ENCODE measurements at places on chromosomes 7 and 10.

- no peak for DNase-seq
These were observed 873.0 kb downstream of the SORCS3 start for GRCh38 chr10:105514106-105514505.

- DNase-seq = no peak
These were observed 3.3 kb upstream of the CACNA2D1 start for GRCh38 chr7:82446897-82447296.

GRCh38 chr10:101016814-101017213 is 14.1 kb downstream of the PDZD7 start:
- DNase-seq = no peak

- no peak for DNase-seq
These were observed 135.4 kb upstream of the PRPS1L1 start for GRCh38 chr7:18163091-18163490.

- DNase-seq = no peak
These were observed 244.8 kb upstream of the GALNT17 start for GRCh38 chr7:70887186-70887585.

GRCh38 chr10:43027331-43027955 is 49.4 kb upstream of the RET start:
- no peak for DNase-seq

GRCh38 chr10:72220637-72221036 is 4.6 kb upstream of the ASCC1 start:
- no peak for DNase-seq

GRCh38 chr7:17040716-17041115 is 158.9 kb upstream of the AGR3 start:
- no peak for DNase-seq

DNA sequence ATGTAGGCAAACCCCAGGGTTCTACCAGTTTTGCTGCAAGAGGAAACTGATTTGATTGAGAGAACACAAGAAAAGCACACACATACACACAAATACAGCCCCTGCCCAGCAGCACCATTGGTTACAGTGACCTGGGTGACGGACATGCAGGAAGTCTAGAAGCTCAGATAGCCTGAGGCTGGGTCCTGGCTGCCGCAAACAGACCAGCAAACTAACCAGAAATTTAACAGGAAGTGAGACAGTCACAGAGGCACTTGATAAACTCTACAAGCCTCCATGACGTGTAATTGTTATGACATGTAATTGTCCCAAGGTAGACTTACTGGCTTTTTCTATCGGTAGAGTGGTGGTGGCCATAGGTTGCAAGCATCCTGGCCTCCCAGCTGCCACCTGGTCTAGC is 58.9 kb downstream of the PRKAR2B start:
- DNase-seq = peak; percentile 73

DNA sequence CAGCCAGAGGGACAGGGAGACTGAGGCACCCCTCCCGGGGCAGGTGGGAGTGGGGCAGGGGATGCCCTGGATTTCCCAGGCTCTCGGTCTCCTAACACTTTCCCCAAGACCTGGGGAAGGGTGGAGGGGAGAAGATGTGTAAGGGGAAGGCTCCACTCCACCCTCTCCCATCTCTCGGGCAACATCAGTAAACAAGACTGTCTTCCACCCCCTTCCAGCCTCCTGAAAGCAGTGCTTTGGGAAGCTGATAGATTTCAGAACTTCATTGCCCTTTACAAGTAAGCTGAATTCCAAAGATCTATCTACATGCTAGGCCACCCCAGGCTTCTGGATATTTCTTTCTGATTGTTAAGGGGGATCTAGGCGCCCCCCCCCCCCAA is 3.7 kb downstream of the FLNC start:
- no peak for DNase-seq

DNA sequence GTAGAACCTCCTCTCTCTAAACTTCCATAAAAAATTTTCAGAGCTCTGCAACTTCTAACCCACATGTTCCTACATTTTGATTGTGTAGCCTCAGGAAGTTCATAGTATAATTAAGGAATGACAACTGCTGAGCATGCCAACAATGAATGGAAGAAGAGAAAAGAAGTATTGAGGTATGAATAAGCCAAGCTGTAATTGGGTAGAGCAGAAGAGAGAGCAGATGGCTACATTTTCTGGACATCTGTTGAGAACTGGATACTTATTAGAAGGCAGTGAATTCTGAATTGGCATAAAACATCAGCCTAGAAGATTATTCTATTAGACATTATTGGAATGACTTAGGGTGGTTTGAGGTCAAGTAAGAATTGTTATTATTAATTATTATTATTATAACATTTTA is 728.3 kb upstream of the PHF14 start:
- no peak for DNase-seq

DNA sequence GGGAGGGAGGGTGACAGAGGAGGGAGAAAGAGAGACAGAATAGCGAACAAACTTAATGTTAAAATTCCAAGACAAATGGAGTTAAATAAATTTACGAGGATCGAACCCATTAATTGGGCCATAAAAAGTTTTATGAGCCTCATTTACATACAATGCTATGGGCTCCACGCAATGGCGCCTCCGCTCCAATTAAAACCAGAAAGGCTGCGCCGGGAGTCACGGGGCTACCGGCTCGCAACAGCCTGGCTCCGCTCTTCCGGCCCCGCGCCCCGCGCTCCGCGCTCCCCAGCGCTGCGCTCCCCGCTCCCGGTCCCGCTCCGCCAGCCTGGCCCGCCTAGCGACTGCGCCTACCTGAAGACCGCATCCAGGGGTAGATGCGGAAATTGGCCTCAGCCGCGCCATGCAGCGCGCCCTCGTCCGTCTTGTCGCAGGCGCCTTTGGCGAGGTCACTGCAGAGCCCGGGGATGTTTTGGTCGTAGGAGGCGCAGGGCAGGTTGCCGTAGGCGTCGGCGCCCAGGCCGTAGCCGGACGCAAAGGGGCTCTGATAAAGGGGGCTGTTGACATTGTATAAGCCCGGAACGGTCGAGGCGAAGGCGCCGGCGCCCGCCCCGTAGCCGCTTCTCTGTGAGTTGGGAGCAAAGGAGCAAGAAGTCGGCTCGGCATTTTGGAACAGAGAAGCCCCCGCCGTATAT is 513 bp downstream of the HOXA7 start:
- peak; percentile 47 for DNase-seq

- no peak for DNase-seq
These were observed 6.8 kb upstream of the LAT2 start for GRCh38 chr7:74202841-74203556.

DNA sequence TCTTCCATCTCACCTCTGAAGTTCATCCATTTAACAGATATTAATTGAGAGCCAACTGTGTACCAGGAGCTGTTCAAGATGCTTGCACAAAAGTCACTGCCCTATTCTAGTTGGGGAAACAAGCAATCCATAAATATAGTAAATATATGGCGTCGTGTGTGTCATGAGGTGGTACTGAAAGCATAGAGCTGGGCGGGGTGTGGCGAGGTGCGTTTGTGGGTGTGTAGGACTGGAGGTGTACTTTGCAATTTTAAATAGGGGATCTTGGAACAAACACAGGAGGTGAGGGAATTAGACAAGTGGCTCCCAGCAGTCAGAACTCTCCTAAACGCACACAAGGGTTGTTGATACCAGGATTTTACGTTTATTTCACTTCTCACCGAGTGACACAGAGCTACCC is 490 bp upstream of the ZNF239 start:
- peak; percentile 4 for DNase-seq

- peak; percentile 89 for DNase-seq
These were observed 38.5 kb downstream of the ZNF777 start for GRCh38 chr7:149422162-149422913.

DNA sequence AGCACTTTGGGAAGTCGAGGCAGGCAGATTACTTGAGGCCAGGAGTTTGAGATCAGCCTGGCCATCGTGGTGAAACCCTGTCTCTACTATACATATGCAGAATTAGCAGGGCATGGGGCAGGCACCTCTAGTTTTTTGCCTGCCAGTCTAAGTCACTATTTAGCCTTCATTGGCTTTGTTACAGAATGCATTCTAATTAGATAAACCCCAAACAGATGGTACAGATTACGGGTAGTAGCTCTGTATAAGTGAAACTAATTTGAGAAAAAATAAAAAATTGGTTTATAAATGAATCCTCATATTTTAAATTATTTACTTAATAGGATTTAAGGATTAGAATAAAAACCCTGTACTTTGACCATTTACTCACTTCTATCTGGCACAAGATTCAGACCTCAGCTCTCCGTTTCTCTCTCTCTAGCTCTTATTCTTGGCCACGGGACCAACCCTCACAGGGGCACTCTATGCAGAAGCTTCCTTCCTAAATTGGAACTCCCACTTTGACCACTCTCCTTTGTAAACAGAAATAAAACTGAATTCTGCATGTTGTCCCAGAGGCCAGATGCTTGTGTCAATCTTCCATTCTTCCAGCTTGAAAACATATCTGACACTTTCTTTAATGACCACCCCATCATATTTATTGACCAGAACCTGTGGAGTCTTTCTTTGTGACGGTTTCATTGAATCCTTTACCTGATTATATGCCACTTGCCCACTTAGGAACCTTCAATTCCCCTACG is 26.8 kb downstream of the BET1 start:
- no peak for DNase-seq

- peak; percentile 15 for DNase-seq
These were observed 11.3 kb downstream of the GRB10 start for GRCh38 chr7:50771120-50772002.

- no peak for DNase-seq
These were observed 60.6 kb downstream of the ARL5B start for GRCh38 chr10:18719811-18720210.

DNA sequence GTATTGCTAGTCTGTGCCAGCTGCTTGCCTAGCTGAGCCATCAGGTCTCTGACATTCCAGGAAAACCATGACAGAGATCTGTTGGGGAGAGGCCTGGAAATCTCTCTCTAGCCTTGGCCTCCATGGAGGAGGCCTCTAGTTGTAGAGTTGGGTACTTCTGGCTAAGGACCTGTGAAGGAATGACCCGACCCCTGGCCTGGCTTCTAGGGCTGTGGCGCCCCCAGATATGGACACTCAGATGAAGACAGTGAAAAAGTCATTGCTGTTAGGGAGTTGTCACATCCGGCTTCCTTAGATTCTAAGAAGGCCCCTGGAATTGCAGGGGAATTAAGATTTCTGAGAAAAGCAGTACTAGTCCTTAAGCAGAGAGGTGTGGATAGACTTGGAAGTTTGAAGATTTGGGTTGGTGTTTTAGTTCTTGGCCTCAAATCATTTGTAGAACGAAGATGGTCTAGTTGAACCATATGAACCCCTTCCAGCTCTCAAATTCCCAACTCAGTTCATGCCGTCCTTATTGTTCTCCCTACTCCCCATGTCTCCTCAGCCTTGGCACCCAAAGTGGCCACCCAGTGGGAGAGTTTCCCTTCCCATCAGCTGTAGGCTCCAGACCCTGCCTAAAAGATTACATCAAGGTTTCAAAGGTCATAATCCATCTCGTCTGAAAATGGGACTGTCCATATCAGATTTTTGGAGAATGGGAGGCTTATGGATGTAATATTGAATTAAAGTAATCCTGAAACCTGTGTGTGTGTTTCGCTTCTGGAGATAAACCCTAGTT is 7.0 kb downstream of the HHEX start:
- no peak for DNase-seq

- no peak for DNase-seq
These were observed 554.4 kb downstream of the PTPRN2 start for GRCh38 chr7:158033196-158033595.

DNA sequence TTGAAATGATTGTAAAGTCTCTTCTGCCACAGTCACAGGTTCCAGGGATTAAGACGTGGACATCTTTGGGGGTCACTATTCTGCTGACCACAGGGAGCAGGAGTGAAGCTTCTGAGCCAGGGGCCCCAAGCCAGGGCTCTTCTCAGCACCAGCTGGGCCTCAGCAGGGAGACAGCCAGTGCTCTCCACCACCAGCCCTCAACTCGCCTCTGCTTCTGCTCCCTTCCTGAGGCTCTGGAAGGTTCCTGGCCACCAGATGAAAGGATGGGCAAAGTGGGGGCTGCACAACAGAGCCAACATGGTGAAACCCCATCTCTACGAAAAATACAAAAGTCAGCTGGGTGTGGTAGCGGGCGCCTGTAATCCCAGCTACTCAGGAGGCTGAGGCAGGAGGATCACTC is 11.2 kb upstream of the CRYGN start:
- DNase-seq = no peak

- DNase-seq = no peak
These were observed 72.8 kb downstream of the SHOC2 start for GRCh38 chr10:110992006-110992800.

- no peak for DNase-seq
These were observed 61.3 kb downstream of the DNAH11 start for GRCh38 chr7:21603972-21604749.

DNA sequence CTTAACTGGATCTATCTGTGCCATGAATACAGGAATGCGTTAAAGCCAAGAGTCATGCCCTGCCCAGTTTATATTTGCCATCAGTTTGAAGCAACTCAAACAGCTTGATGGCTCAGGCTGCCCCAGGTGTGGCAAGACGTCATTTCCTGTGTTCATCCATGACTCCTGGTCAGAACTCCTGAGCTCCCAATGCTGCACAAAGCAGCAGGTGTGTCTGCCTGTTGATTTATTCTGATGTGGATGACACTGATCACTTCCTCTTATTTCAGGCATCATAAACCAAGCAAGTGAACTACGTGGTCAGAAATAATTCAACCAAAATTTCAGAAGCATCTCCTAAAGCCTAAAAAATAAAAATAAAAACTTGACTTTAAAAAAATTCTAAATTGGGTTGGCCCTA is 68.5 kb downstream of the EZH2 start:
- DNase-seq = peak; percentile 72

- DNase-seq = no peak
These were observed 110.1 kb upstream of the KLF6 start for GRCh38 chr10:3895045-3895631.

DNA sequence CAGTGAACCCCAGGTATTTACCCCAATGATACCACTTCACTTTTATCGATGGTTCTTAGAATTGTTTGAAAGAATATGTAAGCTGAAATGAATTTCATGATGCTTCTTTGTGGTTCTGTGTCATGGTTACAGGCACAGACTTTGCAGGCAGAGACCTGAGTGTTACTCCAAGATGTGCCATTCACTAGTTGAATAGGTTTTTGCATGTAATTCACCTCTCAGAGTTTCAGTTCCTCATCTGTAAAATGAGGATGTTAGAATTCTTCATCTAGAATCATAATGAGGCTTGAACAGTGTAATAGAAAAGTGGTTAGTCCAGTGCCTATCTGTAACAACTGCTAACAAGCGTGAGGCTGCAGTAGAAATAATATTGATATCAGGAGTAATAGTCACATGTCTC is 54.6 kb downstream of the VSTM2A start:
- DNase-seq = no peak

DNA sequence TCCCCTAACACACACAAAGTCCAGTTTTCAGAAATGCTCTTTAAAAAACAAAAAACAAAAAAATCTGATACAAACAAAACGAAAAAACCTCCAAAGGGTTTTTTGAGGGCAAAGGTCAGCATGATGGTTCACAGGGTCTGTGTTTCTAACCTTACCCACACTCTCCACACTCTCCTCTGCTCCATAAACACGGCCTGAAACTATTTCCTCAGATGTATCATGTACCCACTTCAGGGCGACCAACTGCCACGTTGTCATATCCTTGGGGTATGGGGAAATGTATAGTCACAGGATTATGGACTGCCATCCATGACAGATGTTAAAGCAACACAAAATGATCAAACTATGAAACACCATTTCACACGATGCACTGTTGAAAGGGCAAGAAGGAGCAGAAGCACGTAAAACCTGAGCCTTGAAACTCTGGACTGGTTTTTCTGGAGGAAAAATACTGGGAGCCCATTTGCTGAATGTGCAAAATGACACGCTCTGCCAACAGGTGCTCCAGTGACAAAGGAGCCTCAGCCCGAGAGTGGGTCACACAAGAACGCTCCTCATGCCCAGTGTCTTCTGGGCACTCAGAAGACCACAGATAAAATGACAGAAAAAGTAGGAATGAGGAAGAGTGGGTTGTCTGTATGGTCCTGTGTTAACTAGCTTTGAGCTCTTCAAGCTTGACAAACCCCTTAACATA is 15.8 kb downstream of the NAPEPLD start:
- no peak for DNase-seq
